Activated CD4-positive, alpha-beta T cell treated with anti-CD3 and anti-CD28 coated beads, Interleukin-2, amount 10 ng/mL, durations not matched to agents 7 days and 5 days (primary cell): ENCODE measurements at places on chromosomes 6 and 20. TPM values are rescaled to one million over a fixed set of nuclear protein-coding genes. Genes with fewer than 3 reads are reported as not detected.

- DNase-seq = no peak
Measured at GRCh38 chr6:146938266-146938665, 266.0 kb upstream of the STXBP5 start.

GRCh38 chr20:52847029-52847660 lies 125.0 kb upstream of the TSHZ2 start:
- no peak for DNase-seq

CST7 gene
- total RNA-seq = 26.7 TPM

DNA sequence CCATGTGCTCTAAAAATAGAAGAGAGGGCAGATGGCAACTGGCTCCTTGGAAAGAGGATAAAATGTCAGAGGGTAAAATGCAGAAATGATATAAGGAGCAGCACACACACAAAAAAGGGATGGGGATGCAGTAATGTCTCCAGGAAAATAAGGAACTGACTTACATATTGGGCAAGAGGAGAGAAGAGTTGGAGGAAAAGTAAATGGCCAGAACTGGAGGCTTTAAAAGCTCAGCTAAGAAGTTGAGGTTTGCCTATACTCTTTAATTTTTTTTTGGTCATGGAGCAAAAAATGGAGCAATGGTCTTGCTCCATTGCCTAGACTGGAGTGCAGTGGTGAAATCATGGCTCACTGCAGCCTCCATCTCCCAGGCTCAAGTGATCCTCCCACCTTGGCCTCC lies 93.7 kb downstream of the SULF2 start:
- DNase-seq = no peak

CDSN gene
- not detected for total RNA-seq

- no peak for DNase-seq
Measured at GRCh38 chr20:37577981-37578380, 50.3 kb upstream of the BLCAP start.

DNA sequence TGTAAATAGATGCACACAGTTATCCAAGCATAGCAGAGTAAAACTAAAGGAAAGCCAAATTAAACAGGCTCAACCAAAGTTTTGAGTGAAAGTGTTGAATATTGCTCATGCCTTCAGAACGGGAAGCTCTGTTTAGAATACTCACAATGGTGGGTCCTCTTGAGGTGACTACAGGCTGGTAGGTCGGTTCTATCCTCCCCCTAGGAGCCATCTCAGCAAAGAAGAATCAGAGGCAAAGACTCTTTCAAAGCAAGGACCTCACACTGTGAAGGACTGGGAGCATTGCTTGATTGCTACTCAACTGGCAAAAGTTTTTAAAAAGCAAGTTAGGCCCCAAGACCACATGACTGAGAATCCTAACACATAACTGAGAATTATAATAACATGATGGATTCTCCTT lies 88.4 kb upstream of the JAG1 start:
- DNase-seq = no peak

GRCh38 chr20:61464307-61465303 lies 212.5 kb downstream of the CDH4 start:
- DNase-seq = no peak
